Left ventricle myocardium inferior (tissue), 1 donor: ENCODE measurements at places on chromosomes 4 and X.
A peak's percentile ranks its signal among the peaks of the same experiment; 100 is the strongest.

DNA sequence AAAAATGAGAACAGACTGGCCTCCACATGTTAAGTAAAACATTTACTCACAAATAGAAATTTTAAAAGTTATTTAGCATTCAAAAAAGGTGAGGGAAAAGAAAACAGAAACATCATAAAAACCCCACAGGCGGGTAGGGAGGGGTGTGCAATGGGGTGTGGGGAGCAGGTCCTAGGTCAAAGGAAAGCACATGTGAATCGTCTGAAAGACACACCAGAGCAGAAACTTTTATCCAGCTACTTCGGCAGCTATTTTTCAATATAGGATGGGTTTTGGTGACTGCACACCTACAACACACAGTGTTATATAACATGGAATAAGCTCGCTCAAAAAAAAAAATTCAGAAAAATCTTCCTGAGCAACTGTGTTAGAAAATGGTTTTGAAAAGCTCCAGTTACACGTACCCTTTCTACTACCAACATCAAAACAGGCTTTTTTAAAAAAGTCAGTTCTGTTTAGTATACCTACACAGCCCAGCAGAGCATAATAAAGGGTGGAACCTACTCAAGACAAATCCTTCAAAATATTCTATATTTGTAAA, 1.6 kb downstream of the OTUD4 start:
- DNase-seq = no peak

DNA sequence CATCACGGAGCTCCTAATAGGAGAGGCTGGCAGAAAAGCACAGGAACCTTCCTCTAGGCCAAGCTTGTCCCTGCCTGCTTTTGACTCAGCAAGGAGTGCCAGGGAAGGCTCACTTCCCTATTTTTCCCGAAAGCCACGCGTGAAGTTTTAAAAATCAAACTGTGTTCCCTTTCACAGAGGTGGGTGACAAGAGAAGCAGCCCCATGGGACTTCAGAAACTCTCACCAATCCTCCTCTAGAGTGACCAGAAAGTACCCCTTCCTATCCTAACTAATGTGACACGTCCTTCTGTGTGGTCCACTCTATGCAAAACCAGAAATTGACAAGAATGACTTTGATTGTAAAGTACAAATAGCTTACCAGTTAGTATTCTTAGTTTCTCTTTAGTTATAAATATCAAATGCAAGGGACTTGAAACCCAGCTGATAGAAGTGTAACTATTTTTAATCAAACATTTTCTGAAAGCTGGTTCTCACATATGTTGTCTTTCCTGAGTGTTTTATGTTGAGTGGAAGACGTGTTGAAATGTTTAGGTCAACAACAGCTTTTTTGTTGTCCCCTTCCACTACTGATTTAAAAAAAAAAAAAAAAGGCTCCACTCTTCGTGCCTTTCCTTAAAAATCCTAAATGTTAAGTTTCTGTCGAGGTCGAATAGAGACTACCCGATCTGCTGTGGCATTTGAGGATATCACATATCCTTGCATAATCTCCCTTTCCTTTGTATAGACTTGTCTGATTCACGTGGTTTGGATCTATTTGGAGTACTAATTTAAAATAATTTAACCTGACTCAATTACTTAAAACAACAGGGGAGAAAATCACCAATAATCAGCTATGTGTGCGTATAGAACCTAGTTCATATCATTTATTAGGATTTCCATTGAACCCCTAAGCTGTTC, 42.1 kb downstream of the NFKB1 start:
- no peak for DNase-seq

DNA sequence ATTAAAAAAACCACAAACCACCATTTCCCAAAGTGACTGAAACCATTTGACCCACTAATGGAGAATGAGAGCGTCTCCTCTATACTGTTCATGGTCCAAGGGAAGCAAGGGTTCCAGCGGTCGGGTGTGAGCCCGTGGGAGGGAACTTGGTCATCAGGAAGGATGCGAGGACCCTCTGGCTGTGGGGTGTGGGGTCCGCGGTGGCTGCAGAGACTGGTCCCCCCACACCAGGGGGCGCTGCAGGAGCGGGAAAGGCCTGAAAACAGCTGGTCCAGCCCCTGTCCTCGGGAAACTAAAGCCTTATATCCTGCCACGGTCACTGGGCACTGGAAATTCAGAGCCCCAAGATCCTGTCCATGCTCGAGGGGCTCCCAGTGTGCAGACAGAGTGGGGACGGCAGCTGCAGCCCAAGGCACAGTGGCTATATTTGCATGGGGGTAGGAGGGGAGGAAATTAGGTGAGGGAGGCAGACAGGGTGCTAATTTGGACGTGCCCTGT, 4.3 kb downstream of the BLOC1S4 start:
- peak; percentile 83 for DNase-seq

- no peak for DNase-seq
These were observed 14.4 kb downstream of the SHROOM4 start for GRCh38 chrX:50799531-50799961.

DNA sequence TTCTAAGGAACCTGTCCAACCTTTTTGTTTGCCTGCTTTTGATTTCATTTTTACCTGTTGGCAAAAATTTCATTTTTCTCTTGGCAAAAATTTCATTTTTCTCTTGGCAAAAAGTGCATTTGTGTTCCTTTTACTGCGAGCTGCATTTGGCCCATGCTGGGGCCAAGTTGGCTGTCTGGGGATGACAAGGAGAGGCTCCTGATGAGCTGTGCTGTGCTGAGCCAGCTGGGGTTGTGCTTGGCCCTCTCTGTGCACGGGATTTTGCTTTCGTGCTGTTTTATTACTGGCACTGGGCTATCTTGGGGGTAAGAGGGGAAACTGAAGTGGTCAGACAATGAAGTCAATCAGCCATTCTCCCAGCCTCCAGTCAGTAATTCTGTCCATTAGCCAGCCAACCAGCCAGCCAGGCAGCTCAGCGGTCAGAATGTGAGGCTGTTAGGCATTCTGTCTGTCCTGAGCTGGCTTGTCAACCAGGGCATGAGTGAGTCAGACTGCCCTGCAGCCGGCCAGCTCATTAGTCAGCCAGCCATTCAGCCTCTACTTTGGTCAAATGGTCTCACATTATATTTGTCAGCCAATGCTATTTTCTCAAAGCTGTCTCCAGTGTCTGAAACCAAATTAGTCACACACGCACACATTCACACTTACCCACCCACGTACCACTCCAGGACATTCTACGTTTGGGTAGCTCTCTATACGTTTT, 56.9 kb upstream of the PRPS1 start:
- no peak for DNase-seq

GRCh38 chrX:148784137-148784536, 283.7 kb downstream of the AFF2 start:
- DNase-seq = no peak

- no peak for DNase-seq
These were observed 1314.7 kb downstream of the FSTL5 start for GRCh38 chr4:160848901-160849760.

DNA sequence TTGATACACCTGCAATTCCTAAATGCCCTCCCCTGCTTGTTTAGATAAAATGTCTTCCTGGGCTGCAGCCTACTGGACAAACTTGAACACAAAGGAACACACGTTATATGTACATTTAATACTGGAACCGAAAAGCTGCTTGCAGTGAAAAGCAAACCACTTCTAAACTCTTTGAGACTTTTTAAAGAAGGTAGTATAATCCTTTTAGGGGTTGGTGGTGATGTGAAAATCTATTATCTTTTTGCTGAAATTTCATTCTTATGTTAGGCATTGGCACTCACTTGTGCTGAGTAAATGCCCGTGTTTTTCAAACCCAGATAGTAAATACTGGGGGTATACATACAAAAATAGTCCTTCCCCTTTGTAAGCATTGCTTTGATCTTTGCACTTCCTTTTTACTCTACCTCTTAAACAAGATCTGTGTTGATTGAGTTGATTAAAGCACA, 2.2 kb downstream of the NFKB1 start:
- no peak for DNase-seq

- no peak for DNase-seq
These were observed 58.1 kb downstream of the AWAT2 start for GRCh38 chrX:69991685-69992084.

- no peak for DNase-seq
These were observed 231.3 kb downstream of the INPP4B start for GRCh38 chr4:142614621-142615323.

GRCh38 chr4:90152024-90152423, 24.8 kb downstream of the CCSER1 start:
- no peak for DNase-seq

DNA sequence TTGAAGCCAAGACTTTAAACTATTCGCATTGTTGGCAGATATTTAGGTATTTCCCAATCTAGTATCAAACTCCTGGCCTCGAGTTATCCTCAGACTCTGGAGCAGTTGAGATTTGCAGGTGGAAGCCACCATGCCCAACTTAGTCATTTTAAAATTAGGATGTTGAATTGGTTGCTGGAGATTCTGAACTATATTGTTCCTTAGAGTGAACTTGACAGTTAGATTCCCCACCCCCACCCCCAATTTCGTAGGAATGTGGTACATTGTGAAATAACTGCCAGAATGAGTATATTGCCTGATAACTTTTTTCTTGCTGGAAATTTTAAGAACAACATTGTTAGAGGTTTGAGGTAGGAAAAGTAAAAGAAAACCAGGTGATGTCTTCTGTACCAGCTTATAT, 2.3 kb downstream of the NOCT start:
- no peak for DNase-seq

DNA sequence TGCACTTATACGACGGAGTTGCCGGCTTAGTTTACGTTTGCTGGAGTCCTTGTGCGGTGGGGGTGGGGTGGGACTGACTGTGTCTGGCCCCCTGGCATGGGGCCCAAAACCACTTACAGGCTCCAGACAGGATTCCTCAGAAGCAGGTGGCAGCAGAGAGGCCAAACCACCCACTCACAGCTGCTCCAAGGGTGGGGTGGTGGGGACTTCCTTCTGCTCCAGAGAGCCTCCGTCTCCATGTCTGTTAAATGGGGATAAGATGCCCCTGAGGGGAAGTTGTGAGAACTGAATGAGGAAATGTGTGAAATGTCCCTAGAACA, 36.7 kb downstream of the PSAPL1 start:
- peak; percentile 69 for DNase-seq

- no peak for DNase-seq
These were observed 11.3 kb upstream of the DRP2 start for GRCh38 chrX:101208152-101208905.

- DNase-seq = no peak
These were observed 72.4 kb downstream of the FBXO8 start for GRCh38 chr4:174210952-174211490.

DNA sequence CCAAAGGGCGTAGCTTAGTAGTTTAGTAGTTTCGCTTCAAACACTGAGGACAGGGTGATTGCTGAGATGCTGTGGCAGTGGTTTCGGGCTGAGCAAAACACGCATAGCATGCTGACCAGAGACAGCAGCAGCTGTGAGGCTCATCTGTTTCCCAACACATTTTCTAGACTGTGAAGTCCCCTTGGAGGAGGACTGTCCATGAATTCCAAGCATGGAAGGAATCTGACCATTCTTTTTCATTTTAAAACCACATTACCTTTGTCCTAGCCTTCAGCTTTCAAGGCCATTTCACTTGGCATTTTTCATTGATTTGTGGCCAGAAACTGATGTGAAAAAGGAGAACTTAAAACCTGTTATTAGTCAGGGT, 240.9 kb downstream of the PALLD start:
- DNase-seq = no peak

- no peak for DNase-seq
These were observed 37.3 kb upstream of the TRIM2 start for GRCh38 chr4:153166716-153167501.

DNA sequence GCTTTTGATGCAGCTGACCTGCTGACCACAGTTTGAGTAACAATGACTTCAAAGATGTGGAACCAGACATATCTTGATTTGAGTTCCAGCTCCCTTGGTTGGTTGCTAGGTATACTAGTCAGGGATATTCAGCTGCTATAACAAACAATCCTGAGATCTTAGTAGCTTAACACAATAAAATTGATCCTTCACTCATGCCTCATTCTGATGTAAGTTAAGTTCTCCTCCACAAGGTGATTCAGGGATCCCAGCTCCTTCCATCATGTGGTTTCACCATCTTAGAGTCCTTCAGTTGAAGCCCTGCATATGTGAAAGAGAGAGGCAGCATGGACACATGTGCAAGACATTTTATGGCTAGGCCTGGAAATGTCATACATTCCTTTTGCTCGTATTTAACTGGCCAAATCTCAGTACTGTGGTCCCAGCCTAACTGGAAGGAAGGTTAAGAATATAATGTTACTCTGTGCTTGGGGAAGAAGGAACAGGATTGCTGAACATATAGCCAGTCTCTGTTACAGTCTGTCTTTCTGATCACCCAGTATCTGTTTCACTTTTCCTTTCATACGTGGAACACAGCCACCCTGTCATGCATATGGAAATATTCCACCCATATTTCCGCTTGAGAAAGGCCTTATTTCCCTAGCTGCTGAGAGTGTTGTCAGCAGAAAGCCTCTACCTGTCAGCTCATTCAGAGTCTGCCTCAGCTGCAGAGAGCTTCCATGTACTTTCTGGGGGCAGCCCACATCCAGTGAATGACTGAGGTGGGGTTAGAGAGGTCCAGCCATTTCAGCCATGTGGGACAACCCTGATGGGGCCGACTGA, 7.1 kb downstream of the SMIM9 start:
- no peak for DNase-seq

- DNase-seq = no peak
These were observed 275.5 kb upstream of the BOD1L1 start for GRCh38 chr4:13903061-13903460.

- no peak for DNase-seq
These were observed 9.0 kb downstream of the CPZ start for GRCh38 chr4:8601556-8601955.

DNA sequence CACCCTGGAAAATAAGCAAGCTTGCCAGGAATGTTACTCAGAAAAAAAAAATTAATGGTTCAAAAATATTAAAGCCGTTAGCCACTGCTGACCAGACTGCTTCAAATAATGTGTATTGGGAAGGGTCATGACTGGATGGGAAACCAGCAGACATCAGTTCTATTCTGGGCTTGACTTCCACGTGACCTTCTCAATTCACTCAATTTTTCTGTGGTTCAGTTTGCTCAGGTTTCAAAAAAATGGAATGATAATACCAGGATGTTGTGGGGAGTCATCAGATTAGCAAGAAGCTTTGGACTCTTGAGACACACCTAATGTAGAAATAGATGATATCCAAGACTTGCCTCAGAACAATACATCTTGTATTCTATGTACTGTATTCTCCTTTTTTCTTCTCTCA, 541.9 kb upstream of the BOD1L1 start:
- no peak for DNase-seq

DNA sequence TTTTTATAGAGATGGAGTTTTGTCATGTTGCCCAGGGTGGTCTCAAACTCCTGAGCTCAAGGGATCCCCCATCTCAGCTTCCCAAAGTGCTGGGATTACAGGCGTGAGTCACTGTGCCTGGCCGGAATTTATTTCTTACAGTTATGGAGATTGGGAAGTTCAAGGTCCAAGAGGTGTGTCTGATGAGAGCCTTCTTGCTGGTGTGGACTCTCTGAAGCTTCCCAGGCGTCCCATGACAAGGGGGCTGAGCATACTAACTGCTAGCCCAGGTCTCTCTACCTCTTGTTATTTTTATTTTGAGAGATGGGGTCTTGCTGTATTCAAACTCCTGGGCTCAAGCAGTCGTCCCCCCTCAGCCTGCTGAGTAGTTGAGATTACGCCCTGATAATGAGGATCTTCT, 2.9 kb upstream of the NSD2 start:
- DNase-seq = no peak
